Kidney epithelial cell (primary cell): ENCODE measurements at places on chromosomes 13 and 19.

DNA sequence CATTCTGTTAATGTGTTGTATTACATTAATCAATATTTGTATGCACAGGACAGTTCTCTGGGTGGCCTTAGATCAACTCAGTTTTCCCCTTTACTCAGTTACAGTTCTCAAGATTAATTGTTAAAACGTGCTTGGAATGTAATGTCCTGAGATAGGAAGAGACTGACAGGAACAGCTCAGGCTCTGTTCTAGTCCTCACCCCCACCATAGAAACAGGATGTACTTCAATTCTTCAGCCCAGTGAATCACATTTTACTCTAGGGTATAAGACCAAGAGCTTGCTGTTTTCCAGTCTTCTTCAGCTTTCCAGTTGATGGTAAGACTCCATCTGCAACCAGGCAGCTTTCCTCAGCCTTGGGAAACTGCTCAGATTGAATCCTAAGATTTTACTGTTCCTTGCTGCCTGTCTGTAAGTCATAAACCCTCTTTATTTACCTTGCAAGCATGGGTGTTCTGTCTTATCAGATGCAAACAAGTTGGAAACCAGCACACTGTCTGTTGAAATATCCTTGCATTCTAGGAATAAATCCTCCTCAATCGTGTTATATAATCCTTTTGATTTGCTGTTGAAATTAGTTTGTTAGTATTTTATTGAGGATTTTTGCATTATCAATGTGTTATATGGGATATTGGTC lies 836.9 kb upstream of the PCDH9 start:
- no peak for DNase-seq

- DNase-seq = no peak
Observed at GRCh38 chr19:7682175-7682855, 1.7 kb downstream of the TRAPPC5 start.

GRCh38 chr13:76715075-76715474 lies 171.1 kb downstream of the KCTD12 start:
- no peak for DNase-seq

DNA sequence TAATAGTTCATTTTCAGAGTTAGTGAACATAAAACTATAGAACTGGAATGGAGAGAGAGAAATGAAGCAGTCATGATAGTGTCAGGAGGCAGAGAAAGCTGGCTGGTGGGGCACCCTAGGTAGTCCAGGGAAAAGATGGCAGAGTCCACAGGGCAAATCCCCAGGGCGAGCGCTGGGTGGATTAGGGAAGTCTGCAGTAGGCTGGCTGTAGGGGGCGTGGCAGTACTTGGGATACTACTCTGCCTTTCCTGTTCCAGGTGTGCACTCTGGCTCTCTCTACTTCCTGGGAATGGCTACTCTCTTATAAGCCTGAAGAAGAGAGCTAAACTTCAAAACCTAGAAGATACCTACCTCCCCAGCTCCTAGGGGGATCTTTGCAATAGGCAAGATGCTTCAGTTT lies 232.9 kb upstream of the SLC10A2 start:
- no peak for DNase-seq

- DNase-seq = no peak
Observed at GRCh38 chr13:71609271-71609670, 257.7 kb downstream of the DACH1 start.

DNA sequence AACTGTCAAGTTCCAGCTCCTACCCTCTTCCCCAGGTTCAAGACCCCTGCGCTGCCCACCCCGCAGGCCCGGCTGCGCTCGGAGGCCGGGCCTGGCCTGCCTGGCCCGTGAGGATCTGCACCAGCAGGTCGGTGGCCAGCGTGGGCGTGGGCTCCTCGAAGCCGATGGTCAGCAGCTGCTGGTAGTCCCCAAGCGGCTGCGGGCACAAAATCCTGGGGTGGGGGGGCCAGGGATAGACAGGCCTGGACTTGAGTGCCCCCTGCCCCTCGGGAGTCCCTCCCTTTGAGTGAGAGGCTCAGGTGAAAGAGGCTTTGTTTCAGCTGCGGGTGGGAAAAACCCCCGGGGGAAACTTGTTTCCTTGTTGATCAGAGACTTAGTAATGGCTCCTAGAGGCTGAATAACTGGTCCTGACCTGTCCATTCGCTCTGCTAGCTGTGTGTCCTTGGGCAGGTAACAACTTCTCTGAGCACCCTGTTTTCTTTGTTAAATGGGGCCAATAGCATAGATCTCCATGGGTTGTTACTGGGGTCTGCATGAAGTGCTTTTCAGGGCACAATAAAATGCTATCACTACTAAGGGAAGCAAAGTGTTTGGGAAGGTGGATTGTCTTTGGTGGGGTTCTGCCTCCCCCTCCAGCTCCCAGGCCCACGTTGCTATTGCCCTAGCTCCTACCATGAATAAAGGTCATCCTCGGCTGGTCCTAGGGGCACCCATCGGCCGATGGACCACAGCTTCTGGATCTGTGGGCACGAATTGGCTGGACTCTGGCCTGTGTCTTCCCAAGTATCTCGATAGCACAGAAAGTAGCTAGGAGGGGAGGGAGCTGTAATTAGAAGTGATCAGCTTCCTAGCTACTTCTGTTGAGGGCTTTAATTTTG lies 3.5 kb downstream of the C19orf67 start:
- DNase-seq = no peak

GRCh38 chr13:96650301-96650886 lies 343.9 kb downstream of the OXGR1 start:
- DNase-seq = peak; percentile 82

GRCh38 chr19:40786060-40787037 lies 8.3 kb downstream of the RAB4B start:
- no peak for DNase-seq

DNA sequence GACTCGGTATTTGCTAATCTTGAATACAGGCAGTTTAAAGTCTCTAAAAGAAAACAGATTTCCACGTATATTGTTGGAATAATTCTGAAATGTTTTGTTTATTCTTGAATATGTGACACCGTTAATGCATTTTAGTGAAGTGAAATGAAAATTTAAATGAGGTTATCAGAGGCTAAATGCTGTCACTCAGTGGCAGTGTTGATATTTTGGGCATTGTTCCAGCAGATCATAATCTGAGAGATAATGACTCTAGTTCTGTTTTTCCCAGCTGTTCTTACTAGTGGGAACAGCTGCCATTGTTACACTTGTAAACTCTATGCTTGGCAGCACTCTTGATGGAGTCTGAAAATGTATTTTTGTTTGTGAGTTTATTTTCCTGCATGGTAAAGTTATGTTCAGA lies 365.6 kb upstream of the SLC10A2 start:
- no peak for DNase-seq

DNA sequence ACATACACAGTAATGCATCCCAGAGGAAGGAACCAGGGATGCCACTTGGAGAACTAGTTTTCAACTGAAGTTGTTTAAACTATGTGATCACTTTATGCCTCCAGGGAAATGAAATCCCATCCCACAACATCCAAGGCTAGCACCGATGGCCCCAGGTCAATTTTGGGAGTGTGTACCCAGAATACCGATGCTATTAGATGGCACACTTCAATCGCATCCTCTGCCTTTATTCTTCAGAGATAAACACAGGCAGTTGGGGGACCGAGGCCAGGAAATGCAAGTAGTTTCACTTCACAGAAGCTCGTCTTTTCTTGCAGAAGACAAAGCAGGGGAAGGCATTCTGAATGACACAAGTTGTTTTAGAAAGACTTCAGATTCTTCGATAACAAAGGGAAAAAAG lies 13.8 kb downstream of the STK24 start:
- no peak for DNase-seq

GRCh38 chr13:99610702-99611289 lies 109.5 kb downstream of the TM9SF2 start:
- no peak for DNase-seq

GRCh38 chr19:5392486-5392885 lies 51.9 kb upstream of the PTPRS start:
- no peak for DNase-seq

- DNase-seq = no peak
Observed at GRCh38 chr13:22665506-22665905, 515.3 kb upstream of the SGCG start.

DNA sequence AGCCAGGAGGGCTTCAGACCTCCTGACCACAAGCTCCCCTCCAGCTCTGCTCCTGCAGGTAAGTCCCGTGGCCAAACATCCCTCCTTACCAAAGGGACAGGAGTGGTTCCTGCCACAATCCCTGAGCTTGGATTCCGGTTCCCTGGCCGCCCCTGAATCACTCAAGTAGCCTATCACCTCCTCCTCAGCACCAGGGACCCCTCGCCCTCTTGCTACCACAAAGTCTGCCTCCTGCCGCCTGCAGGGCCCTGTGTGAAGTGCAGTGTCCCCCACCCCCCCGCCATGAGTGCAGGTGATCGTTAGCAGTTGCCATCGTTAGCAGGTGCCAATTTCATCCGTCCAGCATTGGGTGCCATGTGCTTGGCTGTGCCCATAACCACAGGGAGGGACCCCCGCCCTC lies 40.8 kb upstream of the RANBP3 start:
- no peak for DNase-seq
